ENCODE measurements at places on chromosomes 1 and 21. TPM values are rescaled to one million over a fixed set of nuclear protein-coding genes. Genes with fewer than 3 reads are reported as not detected.

Gene SPOCD1
- 17.4 TPM for total RNA-seq

Gene RAB42
- 3.6 TPM for total RNA-seq

Gene RAP1GAP
- 0.16 TPM for total RNA-seq

Gene CASQ2
- total RNA-seq: not detected

Gene MECR
- 16.9 TPM for total RNA-seq

Gene CCDC190
- 0.26 TPM for total RNA-seq

Measured in bronchial smooth muscle cell (primary cell).